ENCODE measurements at places on chromosomes 12 and 14.

- DNase-seq: no peak
Observed at GRCh38 chr12:3172124-3173007, 95.2 kb downstream of the TSPAN9 start.

GRCh38 chr12:132446633-132447326, 43.2 kb upstream of the FBRSL1 start:
- no peak for DNase-seq

GRCh38 chr12:116164250-116165035, 113.0 kb downstream of the MED13L start:
- no peak for DNase-seq

GRCh38 chr12:111430433-111431353, 25.0 kb downstream of the SH2B3 start:
- no peak for DNase-seq

DNA sequence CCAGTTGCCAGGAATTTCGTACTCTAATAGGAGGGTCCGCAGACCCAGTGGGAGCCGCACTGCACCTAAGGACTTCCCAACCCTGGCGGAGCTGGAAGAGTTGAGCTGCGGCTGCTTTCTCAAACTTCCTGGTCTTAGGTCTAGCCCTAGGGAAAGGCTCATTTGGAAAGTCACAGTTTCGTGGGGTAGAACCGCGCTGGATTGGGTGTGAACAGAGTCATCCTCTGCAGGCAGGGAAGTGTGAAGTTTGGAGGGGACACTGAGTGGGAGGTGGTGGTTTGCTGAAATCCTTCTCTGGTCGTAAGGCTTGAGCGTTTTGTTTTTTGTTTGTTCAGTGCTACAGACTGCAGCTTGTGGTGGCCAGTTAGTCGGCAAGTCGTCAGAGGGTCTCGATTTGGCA, 18.8 kb downstream of the PRKAB1 start:
- DNase-seq: no peak

DNA sequence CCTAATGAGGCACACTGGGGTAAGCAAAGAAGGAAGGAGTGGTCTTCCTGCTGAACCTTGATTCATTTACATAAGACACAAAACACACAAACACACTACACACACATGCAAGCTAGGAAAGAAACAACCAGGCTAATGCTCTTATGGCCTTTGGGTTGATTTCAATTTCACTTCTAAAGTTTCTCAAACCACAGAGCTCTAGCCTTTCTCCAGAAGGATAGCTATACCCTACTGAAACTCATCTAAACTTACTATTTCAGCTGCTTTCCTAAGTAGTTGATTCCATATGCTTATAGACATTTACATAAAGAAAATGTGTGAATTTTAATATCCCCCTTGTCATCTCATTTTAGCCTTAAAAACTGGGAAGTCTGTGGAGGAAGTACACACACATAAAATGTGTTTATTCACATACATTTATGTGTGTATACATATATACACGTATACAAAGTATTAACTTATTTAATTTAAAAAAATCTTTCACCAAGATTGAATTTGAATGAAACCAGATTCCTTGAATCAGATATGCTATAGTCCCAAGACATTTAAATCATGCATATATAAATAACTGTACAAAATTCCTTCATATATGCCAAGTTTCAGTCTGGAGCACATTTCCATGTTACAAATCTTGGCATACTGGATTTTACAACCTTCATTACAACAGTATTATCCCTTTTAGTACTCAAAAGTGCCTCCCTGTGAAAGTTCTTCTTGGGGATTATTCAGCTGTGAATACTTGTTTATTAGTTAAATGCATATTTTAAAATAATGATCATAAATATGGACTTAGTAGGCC, 231.8 kb upstream of the NPAS3 start:
- DNase-seq: no peak

DNA sequence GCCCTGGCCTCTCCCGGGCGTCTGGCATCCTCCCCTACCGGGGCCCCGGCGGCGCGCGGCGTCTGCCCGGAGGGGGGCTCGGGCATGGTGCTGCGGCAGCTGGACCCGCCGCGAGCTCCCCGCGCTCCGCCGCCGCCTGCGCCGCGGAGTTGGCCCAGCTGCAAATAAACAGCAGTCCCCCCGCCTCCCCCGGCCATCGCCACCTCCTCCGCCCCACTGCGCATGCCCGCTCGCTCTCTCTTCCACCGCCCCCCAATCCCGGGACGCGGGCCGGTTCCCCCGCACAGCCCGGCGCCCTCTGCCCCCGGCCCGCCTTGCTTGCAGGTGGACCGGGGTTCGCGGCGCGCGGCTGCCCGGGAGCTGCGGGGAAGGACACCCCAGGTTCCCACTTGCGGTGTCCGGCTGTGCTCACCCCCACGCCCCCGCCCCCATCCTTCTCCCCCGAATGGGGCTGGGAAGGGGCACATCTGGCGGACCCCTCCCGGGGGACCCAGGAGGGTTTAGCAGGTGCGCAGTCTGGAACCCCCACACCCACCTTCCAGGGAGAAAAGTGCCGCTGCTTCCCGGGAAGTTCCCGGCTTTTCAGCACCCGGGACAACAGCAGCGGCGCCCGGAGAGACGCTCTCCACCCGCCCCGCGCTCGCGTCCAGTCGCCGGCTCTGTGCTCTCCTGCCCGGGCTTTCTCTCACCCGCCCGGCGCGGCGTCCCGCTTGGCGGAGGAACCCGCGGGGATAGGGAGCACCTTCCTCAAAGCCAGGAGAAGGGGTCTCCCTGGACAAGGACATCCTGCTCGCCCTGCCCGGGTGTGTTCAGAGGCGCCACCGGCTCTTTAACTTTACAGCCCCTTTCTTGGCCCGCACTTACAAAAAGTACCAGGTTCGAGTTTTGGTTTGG, at the start of gene TMTC1:
Gene TMTC1, minus strand, starts transcription at position 170 of the 894 bp plus-strand sequence. CDS start 191 bp downstream, outside the sequence.
- DNase-seq: no peak

All from cortex of kidney (tissue), 1 donor.